ENCODE measurements at places on chromosomes 6 and 20.

- DNase-seq: no peak
Measured at GRCh38 chr20:63923651-63924050, 28.7 kb downstream of the DNAJC5 start.

DNA sequence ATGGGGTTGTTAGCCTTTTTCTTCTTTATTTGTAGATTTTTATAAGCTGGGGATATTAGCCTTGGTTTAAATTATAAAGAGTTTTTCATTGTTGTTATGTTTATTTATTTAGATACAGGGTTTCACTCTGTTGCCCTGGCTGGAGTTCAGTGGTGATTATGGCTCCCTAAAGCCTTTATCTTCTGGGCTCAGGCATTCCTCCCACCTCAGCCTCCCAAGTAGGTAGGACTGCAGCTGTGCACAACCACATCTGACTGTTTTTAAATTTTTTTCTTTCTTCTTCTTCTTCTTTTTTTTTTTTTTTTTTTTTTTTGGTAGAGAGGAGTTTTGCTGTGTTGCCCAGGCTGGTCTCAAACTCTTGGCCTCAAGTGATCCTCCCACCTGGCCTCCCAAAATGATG, 80.9 kb downstream of the UBE3D start:
- peak; percentile 41 for DNase-seq

GRCh38 chr20:38537176-38537575, 43.8 kb upstream of the ADIG start:
- DNase-seq: no peak

DNA sequence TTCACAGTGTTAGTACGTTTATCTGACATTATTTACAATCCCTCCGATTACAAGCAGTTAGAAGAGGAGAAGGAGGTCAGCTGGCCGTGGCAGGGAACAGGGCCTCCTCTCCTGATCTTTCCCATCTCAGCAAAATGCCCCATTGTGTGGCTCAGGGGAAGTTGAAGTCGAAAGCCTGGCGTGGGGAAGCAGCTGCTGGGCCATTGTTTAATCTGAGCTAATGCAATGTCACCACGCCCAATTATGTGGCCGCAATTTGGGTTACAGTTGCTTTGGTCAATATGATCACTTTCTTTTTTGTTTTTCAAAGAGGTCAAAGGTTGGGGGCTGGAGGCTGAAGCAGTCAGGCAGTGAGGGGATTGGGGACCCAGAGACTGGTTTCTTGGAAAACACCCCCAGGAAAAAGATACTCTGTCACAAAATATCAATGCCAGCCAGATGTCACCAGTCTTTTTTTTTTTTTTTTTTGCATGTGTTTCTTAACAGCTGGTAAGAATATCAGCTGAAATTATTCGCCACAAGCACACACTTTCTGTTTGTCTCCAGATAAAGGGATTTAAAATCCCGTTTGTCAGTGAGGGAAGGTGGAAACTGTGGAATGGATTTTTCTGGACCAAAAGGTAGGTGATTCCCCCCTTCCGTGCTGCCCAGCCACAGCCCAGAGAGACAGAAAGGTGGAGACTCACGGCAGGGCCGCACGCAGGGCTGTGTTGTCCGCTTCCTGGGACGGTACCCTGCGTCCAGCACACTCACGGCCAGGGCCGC, 24.6 kb downstream of the DLL1 start:
- DNase-seq: peak; percentile 31

- peak; percentile 70 for DNase-seq
Measured at GRCh38 chr6:117469356-117469755, 13.1 kb upstream of the DCBLD1 start.

GRCh38 chr6:31639043-31639442, 13.4 kb downstream of the BAG6 start:
- no peak for DNase-seq

GRCh38 chr20:49245921-49246740, 26.9 kb downstream of the DDX27 start:
- DNase-seq: peak; percentile 78

DNA sequence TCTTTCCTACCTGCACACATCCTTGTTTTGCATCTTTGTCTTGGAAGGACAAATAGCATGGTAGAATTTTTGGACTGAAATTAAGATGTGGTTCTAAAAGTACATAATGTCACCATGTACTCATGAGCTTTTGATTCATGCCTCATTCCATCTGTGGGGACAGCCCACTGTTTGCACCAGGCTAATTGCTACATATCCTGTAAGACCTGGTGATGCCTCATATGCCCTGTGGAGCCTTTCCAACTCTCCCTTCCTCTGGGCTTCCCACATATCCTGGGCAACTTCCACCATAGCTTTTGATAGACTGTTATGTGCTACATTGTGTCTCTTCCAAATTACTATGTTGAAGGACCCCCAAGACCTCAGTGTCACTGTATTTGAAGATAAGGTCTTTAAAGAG, 213.6 kb upstream of the PREP start:
- DNase-seq: no peak

DNA sequence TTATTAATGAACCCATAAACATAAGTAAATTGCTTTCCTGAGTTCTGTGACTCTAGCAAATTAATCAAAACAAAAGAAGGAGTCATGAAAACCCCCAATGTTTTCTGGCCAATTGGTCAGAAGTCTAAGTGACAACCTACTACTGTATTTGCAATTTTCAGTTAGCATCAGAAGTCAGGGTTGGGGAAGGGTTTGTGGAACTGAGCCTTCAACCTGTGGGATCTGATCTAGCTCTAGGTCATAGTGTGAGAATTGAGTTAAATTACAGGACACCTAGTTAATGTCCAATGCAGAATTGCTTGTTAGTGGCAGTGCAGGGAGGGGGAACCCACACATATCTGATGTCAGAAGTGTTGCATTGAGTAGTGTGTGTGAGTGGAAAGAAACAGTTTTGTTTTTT, 142.4 kb downstream of the ISM1 start:
- no peak for DNase-seq

GRCh38 chr20:33411242-33411641, 9.9 kb upstream of the CDK5RAP1 start:
- DNase-seq: no peak

DNA sequence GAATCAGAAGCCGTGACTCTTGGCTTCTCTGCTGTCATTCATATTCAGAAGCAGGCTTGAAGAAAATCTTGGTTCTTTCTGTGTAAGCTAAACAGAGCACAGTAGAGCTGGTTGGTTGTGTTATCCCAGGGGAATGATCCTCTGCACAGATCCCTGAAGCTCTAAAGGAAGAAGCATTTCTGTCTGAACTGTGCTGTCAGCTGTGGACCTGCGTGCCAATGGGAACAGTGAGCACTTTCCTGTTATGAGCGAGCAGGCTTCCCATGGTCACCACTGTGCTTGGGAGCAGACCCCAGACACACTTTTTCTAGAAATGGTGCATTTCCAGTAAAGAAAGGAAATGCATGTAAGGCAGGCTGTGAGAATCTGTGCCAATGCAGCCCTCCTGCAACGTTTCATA, 490.2 kb downstream of the EPM2A start:
- DNase-seq: no peak

DNA sequence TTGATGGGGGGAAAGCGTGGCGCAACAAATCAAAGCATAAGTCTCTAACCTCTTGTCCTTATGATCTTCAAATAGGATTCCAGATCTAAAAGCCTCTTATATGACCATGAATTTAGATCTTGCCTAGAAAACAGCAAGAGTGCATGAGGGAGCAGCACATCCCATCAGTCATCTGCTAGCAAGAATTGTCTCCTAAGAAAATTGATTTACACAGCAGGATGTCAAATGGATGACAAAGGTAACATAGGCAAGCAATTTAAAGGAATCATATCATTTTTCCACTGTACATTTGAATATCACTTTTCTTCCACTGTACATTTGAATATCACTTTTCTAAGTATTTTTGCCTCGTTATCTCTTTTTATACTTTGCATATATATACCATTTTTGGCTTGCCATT, 7.5 kb upstream of the MYLIP start:
- no peak for DNase-seq

DNA sequence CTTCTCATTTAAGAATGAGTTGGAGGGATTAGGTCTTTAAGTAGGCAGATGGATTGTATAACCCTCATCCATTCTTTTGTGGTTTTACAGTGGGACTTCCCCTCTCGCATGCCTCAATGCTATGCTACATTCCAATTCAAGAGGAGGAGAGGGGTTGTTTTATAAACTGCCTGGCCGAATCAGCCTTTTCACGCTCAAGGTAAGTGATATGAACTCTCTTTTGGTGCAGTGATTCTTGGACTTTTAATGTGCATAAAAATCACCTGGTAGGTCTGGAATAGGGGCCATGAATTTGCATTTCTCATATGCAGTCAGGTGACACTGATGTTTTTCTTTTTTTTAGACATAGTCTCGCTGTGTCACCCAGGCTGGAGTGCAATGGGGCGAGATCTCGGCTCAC, 10.8 kb downstream of the ASXL1 start:
- no peak for DNase-seq

DNA sequence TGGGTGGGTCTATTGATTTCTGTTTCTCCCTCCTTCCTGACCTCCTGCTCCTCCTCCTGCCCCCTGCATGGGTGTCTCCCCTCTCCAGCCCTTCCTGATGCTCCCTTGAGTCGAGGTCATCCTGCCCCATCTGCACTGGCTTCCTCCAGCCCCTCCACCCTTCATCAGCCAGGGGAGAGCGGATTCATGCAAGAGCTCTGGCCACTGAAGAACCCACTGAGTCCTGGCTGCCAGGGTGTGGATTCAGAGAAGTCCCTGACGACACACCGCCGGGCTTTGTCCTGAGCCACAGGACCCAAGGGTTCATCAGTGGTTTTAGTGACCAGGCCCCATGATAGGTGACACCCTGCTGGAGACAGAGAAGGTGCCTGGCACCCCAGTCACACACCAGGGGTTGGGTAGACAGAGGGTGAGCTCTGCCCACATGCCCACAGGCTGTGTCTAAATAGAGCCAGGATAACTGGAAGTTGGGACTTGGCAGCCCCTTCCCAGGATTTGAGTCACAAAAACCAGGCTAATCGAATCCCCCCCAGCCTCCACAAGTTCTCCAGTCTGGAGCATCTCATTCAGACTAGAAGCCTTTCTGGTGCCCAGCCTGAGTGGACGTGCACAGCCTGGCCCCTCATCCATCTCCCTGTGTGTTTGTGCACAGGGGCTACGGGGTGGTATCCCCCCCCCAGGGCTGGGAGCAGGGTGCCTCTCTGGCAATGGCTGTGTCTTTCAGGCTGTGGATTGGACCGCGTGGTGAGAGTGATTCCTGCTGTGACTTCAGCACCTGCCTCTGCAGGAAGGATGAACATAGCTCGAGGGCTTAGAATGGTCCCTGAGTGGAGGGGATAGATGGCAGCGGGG, 1.2 kb downstream of the GFRA4 start:
- no peak for DNase-seq

GRCh38 chr20:51064137-51064536, 41.2 kb upstream of the KCNG1 start:
- no peak for DNase-seq

DNA sequence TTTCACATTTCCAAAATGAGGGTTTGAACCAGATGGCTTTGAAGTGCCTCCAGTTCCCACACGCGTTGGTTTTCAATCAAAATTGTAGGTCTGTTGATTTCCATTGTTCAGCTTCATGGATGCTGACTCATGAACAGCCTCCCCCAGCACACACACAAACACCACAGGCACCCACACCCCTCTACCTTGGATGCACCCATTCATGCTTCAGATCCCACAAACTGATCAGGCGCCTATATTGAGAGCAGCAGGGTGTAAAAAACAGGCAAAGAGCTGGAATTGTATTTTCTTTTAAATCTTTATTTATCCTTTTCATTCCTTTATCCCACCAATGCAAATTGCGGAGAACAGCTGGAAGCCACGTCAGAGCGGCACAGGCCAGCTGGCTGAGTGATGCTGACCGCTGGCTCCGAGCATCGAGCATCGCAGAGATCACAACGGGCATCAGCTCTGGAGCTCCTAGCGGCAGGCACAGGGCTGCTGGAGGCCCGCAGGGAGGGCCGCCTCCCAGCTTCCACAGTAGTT, 29.3 kb upstream of the TBC1D7 start:
- DNase-seq: peak; percentile 66

GRCh38 chr6:88236612-88237360, 70.6 kb upstream of the CNR1 start:
- no peak for DNase-seq

GRCh38 chr6:89209457-89209856, 7.7 kb downstream of the GABRR1 start:
- no peak for DNase-seq
